Uterus (tissue), 4 donors: ENCODE measurements at places on chromosomes 1 and 21. TPM values are rescaled to one million over a fixed set of nuclear protein-coding genes. Genes with fewer than 3 reads are reported as not detected.

GRCh38 chr21:33021150-33021549, 4.6 kb upstream of the OLIG2 start:
- no peak for DNase-seq

DNA sequence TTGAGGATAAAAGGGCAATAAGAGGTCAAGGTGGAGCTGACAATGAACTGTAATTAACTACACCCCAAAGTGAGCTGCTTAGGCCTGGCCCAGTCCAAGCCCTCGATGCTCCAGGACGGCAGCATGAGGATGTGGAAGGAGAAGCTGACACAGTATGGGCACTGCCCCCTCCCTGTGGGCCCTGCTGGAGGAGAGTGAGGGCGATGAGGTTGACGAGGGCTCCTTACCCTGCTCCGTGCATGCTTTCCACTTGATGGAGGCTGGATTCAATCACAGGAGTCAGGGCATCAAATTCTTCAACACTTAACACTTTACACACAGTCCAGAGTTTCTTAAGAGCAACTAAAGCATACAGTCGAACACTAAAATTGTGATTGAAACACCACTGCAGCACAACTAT, 32.4 kb downstream of the COA6 start:
- DNase-seq = no peak

GRCh38 chr1:3018576-3018975, 2.7 kb upstream of the ACTRT2 start:
- DNase-seq = no peak

- no peak for DNase-seq
These were observed 20.4 kb upstream of the VPS13D start for GRCh38 chr1:12209495-12209832.

DNA sequence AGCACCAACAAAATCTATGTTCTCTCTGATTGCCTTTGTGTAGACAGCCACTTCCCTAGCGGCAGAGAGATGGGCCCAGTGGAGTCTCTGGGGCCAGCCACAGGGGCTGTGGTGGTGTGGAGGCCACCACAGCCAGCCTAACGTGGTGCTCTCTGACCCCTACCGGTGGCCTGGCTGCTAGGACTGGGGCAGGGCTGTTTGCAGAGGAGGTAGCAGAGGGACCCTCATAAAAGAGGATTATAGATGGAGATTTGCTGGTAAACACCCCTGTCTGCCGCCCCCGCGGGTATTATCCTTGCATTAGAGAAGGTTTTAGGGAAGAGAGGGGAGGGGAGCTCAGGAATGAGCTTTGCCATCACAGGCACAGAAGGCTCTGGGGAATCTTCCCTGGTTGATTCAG, 310.3 kb upstream of the VAMP3 start:
- DNase-seq = no peak

DNA sequence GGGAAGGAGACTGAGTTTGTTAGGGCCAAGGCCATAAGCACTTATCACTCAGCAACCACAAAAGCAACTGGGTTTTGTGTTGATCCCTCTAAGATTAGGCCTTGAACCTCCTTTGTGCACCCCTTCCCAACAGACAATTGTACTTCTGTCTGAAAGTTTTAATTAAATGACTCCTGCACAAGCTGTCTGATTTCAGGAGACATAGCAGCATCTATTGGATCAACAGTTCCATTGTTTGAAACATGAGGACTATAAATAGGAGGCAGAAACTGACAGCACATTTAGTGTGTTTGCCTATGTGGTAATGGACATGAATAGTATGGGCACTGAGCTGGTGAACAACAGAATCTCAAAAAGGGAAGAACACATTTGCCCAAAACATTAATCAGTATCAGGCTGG, 167.3 kb upstream of the KCNJ6 start:
- no peak for DNase-seq

- no peak for DNase-seq
These were observed 7.1 kb upstream of the TMEM61 start for GRCh38 chr1:54973205-54973921.

GRCh38 chr1:201774224-201774982, 54.6 kb upstream of the IPO9 start:
- DNase-seq = no peak

CHIT1 gene
- total RNA-seq = 0.77 TPM

KCNQ4 gene
- total RNA-seq = 7.4 TPM

SPRR4 gene
- not detected for total RNA-seq

CELA3B gene
- total RNA-seq = 0.35 TPM

FCRL1 gene
- 1.1 TPM for total RNA-seq

S100A12 gene
- total RNA-seq = 3.2 TPM
